Activated CD8-positive, alpha-beta T cell treated with anti-CD3 and anti-CD28 coated beads, Interleukin-2, amount 10 ng/mL, durations not matched to agents 7 days and 5 days (primary cell): ENCODE measurements at places on chromosomes 6 and 20. TPM values are rescaled to one million over a fixed set of nuclear protein-coding genes. Genes with fewer than 3 reads are reported as not detected.

DNA sequence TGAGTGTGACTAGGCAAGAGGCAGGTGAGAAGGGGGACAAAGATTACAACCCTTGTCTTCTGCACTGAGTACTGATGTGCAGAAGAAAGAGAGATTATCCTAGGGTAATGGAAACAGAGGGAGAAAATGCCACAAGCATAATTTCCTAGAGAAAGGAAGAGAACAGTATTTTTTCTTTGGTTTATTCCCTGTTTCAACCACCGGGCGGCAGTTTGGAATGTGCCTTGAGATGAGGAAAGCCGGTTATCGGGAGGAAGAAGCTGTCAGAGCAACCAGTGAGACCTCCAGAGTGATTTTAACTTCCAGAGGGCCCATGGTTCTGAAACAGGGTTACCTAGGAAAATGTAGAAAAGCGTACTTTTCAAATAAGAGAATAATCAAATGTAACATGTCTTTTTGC lies 121.4 kb downstream of the REV3L start:
- no peak for DNase-seq
- peaks cover 6% of the 10 kb centered on the region for H3K36me3 ChIP-seq
- H3K27ac ChIP-seq, result no peak overlapping the region
- no peaks in the 10 kb centered on the region for H3K4me1 ChIP-seq
- no peaks in the 10 kb centered on the region for H3K27me3 ChIP-seq
- no peak overlapping the region for H3K4me3 ChIP-seq

DNA sequence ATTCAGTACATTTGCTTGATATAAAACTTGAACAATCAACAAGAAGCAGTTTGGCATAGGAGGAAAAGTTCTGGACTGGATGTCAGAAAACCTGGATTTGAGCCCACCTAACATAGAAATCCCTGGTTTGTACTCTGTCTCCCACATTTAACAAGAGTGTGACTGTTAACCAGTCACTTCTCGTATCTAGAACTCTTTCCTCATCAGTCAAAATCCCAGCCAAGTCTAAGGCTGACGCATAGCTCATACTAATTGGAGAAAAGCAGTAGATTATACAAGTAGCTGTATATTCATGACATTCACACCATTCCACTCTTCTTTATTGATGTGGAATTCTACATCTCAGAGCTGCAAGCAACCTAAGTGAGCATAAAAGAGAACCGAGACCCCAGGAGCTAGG lies 222.7 kb downstream of the PHACTR1 start:
- peaks cover 2% of the 10 kb centered on the region for H3K27me3 ChIP-seq
- no peak overlapping the region for H3K27ac ChIP-seq
- no peak overlapping the region for H3K4me3 ChIP-seq
- DNase-seq, result no peak
- H3K36me3 ChIP-seq, result peaks cover 2% of the 10 kb centered on the region

DNA sequence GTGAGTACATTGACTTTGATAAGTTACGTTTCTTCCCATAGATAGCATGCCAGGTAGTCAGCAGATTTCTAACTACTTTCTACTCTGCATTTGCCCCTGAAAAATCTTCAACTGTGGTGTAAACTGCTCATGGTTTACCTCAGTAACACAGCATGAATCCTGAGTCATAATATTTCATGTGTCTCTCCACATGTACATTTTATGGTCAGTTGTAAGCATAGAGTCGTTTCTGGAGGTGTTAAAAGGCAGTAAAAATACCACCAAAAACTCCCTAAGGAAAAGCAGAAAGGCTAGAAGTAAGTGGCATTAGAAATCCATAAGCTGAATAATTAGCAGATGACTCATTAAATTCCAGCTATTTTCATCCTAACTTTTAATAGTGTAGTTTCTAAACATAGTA lies 4.1 kb upstream of the GPR63 start:
- no peaks in the 10 kb centered on the region for H3K36me3 ChIP-seq
- H3K27me3 ChIP-seq, result peaks cover 48% of the 10 kb centered on the region
- no peak overlapping the region for H3K27ac ChIP-seq
- DNase-seq, result no peak
- no peak overlapping the region for H3K4me3 ChIP-seq

Gene PLN
- not detected for total RNA-seq

Gene CLVS2
- not detected for total RNA-seq
